T-helper 2 cell (primary cell): ENCODE measurements at places on chromosomes 11 and 22.

DNA sequence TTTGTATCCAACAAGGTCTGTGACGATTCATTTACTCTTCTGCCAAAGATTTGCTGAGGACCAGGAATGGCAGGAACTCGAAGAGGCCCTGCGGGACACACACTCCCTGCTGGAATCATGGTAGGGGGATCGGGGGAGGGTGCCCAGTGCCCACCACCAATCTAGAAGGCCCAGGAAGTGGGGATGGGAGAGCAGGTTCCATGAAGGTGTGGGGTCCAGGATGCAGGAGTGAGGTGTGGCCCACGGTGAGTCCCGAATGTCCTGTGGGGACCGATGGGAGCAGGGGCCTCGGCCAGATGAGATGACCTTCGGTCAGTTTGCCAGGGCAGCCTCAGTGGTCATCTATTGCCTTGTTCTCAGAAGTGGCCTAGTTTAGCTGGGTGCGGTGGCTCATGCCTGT, 492.7 kb downstream of the BRD1 start:
- no peak for DNase-seq

- no peak for DNase-seq
Measured at GRCh38 chr11:124625504-124626168, 3.0 kb downstream of the TBRG1 start.

- no peak for DNase-seq
Measured at GRCh38 chr11:114563077-114563476, 3.4 kb upstream of the NXPE1 start.

DNA sequence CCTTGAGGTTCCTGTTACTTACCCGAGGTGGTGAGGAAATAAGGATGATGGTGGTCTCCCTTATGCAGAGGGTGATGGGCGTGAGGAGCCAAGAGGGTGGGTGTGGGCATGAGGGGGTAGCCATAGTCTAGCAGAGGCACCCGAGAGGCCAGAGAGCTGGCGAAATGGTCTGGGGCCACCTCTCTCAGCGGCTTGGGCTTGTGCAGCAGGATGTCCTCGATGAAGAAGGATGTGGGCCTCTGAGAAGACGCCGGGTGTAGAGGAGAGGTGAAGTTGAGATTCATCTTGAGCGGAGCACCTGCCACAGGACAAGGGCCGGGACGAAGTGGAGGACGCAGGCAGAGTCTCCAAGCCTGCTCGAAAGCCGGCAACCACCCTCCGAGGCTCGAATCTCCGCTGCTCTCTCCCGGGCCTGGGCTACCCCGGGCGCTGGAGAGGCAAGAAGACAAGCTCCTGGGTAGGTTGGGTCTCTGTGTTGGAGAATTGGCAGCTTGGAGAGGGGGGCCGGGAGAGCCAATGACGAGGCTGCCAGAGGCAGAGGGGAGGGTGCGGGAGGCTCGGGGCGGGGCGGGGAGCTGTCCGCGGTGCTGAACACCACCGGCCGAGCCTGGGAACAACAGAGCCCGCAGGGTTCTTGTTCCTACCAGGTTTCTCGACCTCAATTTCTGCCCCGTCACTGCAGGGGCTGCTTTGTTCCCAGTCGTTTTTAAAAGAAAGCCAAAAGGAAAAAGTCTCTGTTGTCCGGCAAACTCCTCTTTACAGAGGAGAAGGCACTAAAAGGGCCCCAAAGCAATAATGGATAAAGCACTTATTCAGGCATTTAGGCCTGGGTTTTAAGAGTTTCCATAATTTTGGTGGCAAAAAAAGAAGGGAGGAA, at the start of gene BSX:
Gene BSX (minus strand): TSS at position 447 of the 877 bp plus-strand sequence. CDS start 163 bp downstream, at position 284.
- peak; percentile 30 for DNase-seq

DNA sequence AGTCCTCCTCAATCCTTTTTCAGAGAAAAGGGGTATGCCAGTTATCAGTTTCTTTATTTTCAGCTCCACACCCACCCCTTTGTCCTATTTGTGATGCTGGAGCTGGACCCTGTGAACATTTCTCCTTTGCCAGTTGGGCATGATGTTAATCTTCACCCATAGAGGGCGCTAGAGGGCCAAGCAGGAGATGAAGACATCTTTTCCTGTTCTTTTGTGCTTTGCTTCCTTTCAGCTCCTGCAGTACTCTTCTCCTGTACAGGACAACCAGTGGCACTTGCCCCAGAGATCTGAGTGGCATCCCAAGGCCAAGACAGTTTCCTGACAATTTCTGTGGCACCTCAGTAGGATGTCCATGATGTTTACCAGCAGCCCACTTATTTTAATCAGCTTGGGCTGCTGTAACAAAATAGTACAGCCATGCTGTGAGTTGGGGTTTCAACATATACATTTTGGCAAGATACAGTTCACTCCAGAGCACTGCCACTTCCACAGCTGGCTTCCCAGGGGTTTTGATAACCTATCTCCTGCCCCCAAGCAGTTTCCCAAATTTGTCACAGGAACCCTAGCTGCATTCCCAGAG, 4.6 kb downstream of the SAA2 start:
- peak; percentile 33 for DNase-seq

GRCh38 chr11:110174645-110175310, 81.6 kb downstream of the ZC3H12C start:
- no peak for DNase-seq

- DNase-seq: no peak
Measured at GRCh38 chr11:90326647-90327046, 103.8 kb upstream of the CHORDC1 start.

DNA sequence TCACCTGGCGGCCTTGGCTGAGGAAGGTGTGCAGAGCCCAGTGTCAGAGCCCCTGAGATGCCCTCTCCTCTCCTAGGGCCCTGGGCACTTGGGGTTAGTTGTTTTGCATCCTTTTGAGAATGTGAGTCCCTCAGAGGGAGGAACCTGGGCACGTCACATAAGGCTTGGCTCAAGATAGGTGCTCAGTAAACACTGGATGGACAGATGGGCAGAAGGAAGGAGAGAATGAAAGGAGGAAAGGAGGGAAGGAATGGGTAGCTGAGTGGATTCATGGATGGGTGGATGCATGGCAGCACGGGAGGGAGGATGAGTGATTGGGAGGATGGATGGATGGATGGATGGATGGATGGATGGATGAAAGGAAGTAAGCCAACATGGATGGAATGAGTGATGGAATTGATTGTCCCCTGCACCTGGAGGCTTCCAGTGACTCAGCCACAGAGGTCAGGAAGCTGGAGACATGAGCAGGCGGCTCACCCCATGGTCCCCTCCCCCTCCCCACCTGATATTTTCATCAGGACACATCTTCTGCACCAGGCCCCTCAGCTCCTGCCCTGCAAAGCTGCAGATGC, 62.2 kb downstream of the IGLL1 start:
- no peak for DNase-seq

- DNase-seq: peak; percentile 29
Measured at GRCh38 chr11:64853709-64854108, 9.3 kb upstream of the CDC42BPG start.

DNA sequence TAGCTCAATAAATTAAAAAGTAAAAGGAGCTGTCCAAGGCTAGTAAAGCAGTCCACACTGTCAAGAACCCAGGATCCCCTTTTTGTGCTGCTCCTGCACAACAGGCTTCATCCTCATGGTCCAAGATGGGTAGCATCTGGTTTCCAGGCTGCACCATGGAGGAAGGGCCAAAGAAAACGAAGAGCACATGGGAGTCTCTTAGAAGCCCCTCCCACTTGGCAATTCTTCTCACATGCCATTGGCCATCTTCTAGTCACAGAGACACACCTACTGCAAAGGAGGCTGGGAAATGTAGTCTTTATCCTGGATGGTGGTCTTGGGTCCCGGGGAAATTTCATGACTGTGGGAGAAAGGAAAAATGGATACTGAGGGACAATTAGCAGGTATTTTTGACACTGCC, 37.8 kb downstream of the PRR5L start:
- no peak for DNase-seq

GRCh38 chr11:113685654-113686359, 20.3 kb downstream of the TMPRSS5 start:
- DNase-seq: no peak

DNA sequence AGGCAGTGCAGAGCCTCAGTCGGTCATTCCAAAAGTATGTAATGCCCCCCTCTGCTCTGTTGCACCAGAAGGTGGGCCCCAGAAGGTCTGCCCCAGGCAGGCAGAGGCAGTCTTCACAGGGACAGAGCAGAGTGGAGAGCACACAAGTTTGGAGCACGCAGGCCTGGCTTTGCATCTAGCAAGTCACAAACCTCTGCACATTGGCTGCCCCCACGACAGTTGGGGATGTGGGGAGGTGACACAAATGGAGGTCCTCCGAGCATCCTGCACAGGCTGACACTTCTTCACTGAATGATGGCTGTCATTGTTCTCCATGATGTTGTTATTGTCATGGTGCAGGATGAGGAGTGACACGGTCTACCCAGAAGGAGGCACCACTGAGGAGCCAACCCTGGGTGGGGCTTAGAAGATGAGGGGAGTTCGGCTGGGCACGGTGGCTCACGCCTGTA, 11.9 kb downstream of the TOM1 start:
- no peak for DNase-seq

DNA sequence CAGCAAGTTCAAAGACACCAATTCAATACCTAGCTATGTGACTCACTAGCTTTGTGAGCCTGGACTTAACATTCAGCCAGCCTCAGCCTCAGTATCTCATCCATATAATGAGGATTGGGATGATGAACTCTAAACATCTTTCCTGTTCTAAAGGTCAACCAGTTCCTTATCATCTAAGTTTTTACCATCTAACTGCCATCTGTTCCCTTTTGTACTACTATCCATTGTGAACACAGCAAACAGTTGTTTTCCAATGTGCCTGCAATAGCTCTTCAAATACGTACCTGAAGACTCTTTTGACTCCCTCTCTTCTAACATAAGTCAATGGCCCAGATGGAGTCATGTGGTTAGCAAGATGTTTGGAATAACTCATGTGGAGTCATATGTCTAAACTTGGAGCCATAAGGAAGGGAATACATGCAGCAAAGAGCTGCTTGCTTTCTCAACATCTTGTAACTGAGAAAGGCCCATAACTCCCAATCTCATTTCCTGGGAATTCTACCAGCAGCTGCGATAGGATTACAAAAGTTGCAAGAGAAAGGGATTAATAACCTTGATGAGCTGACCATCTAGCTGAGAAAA, 19.4 kb downstream of the SYTL2 start:
- DNase-seq: no peak

DNA sequence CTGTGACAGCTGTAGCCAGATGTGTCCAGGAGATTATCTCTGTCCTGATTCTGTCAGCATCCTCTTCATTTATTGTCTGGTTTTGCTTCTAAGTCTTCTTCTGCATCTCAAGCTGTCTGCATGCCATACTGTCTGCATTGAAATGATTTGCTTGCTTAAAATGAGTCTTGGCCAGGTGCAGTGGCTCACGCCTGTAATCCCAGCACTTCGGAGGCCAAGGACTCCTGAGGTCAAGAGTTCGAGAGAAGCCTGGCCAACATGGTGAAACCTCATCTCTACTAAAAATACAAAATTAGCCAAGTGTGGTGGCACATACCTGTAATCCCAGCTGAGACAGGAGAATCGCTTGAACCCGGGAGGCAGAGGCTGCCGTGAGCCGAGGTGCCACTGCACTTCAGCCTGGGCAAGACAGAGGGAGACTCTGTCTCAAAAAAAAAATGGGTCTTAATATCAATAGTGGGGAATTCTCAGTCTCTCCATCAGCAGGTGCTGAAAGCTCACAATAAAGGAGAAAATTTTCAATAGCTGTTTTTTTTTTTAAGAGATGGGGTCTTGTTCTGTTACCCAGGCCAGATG, 39.2 kb upstream of the AMPD3 start:
- DNase-seq: no peak

- no peak for DNase-seq
Measured at GRCh38 chr11:95994329-95994728, 70.4 kb upstream of the MTMR2 start.

- no peak for DNase-seq
Measured at GRCh38 chr11:133271206-133271605, 261.1 kb downstream of the OPCML start.

- DNase-seq: no peak
Measured at GRCh38 chr11:1642288-1643145, 12.9 kb downstream of the KRTAP5-5 start.

GRCh38 chr11:10385696-10386095, 69.4 kb upstream of the AMPD3 start:
- DNase-seq: no peak

GRCh38 chr22:29701155-29701999, 18.4 kb upstream of the CABP7 start:
- DNase-seq: no peak

DNA sequence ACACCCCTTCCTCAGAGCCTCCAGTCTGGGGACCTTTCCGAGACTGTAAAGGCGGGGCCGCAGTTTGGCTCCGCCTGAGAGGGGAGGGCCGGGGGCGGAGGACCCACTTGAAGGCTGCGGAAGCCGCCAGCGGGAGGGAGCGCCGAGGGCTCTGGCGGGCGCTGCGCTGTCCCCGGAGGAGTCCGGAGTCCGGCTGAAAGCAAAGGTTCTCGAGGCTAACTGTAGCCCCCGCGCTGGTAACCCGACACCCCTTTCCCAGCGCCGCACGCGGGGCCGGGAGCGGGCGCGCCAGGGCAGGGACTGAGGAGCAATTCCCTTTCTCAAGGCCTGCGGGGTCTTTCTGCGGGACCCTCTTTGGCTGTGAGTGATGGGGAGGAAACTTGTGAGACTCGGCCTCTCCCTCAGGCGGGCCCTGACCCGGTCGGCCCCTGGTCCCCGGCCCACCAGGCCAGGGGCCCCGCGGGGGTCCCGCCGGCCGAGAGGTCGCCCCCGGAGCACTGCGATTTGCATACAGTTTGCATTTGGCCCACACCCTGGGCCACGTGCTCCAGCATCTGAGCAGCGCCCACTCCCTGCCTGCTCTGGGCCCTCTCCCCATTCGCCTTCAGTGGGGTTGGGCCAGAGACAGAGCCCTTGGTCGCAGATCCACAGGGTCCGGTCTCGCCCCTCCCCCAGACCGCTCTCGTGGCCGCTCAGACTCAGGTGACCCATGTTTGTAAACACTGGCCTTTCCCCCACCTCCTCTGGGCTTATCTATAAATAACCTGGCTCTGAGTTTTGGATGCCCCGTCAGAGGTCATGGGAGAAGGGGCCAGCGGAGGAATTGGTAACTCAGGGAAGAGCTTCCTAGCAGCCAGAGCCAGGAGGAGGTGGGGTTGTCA, 519 bp upstream of the ART5 start:
- peak; percentile 69 for DNase-seq

- DNase-seq: no peak
Measured at GRCh38 chr11:80096736-80097135, 655.9 kb upstream of the TENM4 start.

GRCh38 chr22:23402275-23403151, 177.6 kb downstream of the IGLL1 start:
- no peak for DNase-seq

DNA sequence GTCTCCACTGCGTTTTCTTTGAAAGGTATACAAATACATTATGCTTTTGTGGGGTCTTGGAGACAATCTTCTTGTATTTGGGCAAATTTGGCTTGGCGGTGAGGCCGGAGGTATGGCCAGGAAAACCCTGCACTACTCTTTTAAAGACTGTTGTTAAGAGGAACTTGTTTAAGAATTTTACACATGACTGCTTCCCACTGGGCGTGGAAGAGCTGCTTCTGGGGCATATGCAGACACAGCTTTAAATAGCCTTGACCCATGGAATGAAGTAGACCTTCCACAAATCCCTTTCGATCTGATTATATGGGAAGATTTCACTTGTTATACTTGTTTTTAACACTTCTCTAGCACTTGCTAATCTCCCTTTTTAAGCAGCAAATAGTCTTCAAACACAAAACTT, 453.6 kb downstream of the MN1 start:
- DNase-seq: no peak
